Ovary (tissue), 10 donors: ENCODE measurements at places on chromosomes 3 and 15.

- DNase-seq = no peak
- H3K27me3 ChIP-seq = no peaks in the 10 kb centered on the region
- no peak overlapping the region for H3K27ac ChIP-seq
- no peaks in the 10 kb centered on the region for H3K36me3 ChIP-seq
- peaks cover 2% of the 10 kb centered on the region for H3K4me1 ChIP-seq
Measured at GRCh38 chr15:83657549-83657948, 3.6 kb downstream of the ADAMTSL3 start.

GRCh38 chr15:79459666-79460065 is 27.5 kb downstream of the MINAR1 start:
- no peaks in the 10 kb centered on the region for H3K27me3 ChIP-seq
- DNase-seq = no peak
- H3K4me1 ChIP-seq = no peaks in the 10 kb centered on the region

DNA sequence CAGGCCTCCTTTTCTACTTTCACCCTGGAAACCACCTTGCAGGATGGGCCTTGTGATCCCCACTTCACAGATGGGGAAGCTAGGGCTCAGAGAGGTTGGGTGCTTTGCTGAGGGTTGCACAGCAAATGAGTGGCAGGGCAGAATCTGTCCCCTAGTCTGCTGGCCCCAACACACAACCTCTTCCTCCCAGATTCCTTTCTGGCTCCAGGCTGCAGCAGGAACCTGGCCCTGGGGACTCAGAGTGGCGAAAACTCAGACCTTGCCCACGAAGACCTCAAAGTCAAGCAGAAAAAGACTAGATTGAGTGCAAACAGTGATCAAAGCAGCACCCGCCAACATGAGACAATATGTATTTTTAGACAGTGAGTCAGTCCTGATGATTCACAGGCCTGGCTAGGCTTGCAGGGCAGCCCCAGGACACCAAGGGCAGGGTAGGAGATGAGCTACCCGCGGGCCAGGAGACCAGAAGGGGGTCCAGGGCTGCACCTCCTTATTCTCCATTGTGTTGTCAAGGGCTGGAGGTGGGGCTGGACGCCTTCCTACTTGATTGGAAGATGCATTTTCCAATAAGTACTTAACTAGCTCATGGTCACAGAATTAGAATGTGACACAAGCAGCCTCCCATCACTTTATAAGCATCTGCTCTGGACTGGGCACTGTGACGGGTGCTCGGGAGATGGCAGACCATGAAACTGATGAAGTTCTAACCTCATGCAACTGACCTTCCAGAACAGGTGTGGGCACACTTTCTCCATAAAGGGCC is 23.9 kb downstream of the GOLGA6L2 start:
- H3K36me3 ChIP-seq = no peaks in the 10 kb centered on the region
- H3K4me3 ChIP-seq = no peak overlapping the region
- no peaks in the 10 kb centered on the region for H3K4me1 ChIP-seq
- no peaks in the 10 kb centered on the region for H3K27me3 ChIP-seq
- DNase-seq = no peak

GRCh38 chr3:88189361-88189810 is 39.6 kb downstream of the C3orf38 start:
- H3K27me3 ChIP-seq = no peaks in the 10 kb centered on the region
- no peak for DNase-seq
- H3K4me1 ChIP-seq = no peaks in the 10 kb centered on the region
- no peaks in the 10 kb centered on the region for H3K36me3 ChIP-seq

GRCh38 chr15:49848282-49848724 is 227.5 kb downstream of the DTWD1 start:
- no peak for DNase-seq
- H3K27me3 ChIP-seq = no peaks in the 10 kb centered on the region
- no peak overlapping the region for H3K4me3 ChIP-seq
- H3K4me1 ChIP-seq = peaks cover 2% of the 10 kb centered on the region
